Kidney (tissue), 22 donors: ENCODE measurements at places on chromosomes 6 and 20. TPM values are rescaled to one million over a fixed set of nuclear protein-coding genes. Genes with fewer than 3 reads are reported as not detected.

The SAMD10 gene
- total RNA-seq = 7.9 TPM

The NR2E1 gene
- total RNA-seq = not detected

The FOXO3 gene
- 76.1 TPM for total RNA-seq

The PRDM13 gene
- not detected for total RNA-seq

The WFDC12 gene
- total RNA-seq = 1.4 TPM

The NRSN1 gene
- not detected for total RNA-seq

The MTO1 gene
- 32.8 TPM for total RNA-seq

The PI16 gene
- 1.7 TPM for total RNA-seq

The DEFB124 gene
- total RNA-seq = 2.5 TPM

The SNX9 gene
- total RNA-seq = 49.3 TPM

The OR12D3 gene
- not detected for total RNA-seq

The TINAG gene
- total RNA-seq = 22.1 TPM

The TUBB1 gene
- total RNA-seq = not detected

The OLIG3 gene
- not detected for total RNA-seq

The PGBD1 gene
- total RNA-seq = 3.0 TPM

The MAPK14 gene
- 56.6 TPM for total RNA-seq

The HSPA1L gene
- total RNA-seq = 1.7 TPM

The FAM83C gene
- not detected for total RNA-seq

The COL21A1 gene
- total RNA-seq = 3.1 TPM

The VNN1 gene
- total RNA-seq = 7.5 TPM

The PKIB gene
- 5.3 TPM for total RNA-seq

The CCN5 gene
- total RNA-seq = 3.1 TPM

The HLA-DQB1 gene
- total RNA-seq = 13.8 TPM

The GRM1 gene
- total RNA-seq = 0.19 TPM

The LINC00237 gene
- not detected for total RNA-seq

The PXDC1 gene
- total RNA-seq = 28.9 TPM

The C6orf136 gene
- 27.4 TPM for total RNA-seq

The PLEKHG1 gene
- total RNA-seq = 58.7 TPM

The DEFB132 gene
- not detected for total RNA-seq

The GLP1R gene
- 0.22 TPM for total RNA-seq

The MEP1A gene
- 0.09 TPM for total RNA-seq

The PHF1 gene
- total RNA-seq = 63.8 TPM

The TSPYL4 gene
- 25.8 TPM for total RNA-seq

The MDFI gene
- 16.9 TPM for total RNA-seq

The MCHR2 gene
- total RNA-seq = not detected

The ANKRD66 gene
- not detected for total RNA-seq

The RSPH4A gene
- total RNA-seq = 1.8 TPM

The WFDC2 gene
- total RNA-seq = 2,874 TPM

The MMP24 gene
- total RNA-seq = 12.4 TPM

The RAET1L gene
- 3.3 TPM for total RNA-seq

The AKIRIN2 gene
- 43.4 TPM for total RNA-seq

The PPP1R14C gene
- 15.8 TPM for total RNA-seq

The GTSF1L gene
- not detected for total RNA-seq

The UCKL1 gene
- total RNA-seq = 39.8 TPM

The VARS1 gene
- total RNA-seq = 79.0 TPM

The GSTA3 gene
- not detected for total RNA-seq

The NNAT gene
- total RNA-seq = 0.25 TPM

The NT5E gene
- total RNA-seq = 41.0 TPM

The KIF25 gene
- not detected for total RNA-seq

The HTR1B gene
- 1.9 TPM for total RNA-seq

The DNAH8 gene
- total RNA-seq = 0.50 TPM

The SALL4 gene
- 0.09 TPM for total RNA-seq

The SLC17A2 gene
- 0.76 TPM for total RNA-seq

The SYTL3 gene
- 16.0 TPM for total RNA-seq

The VSX1 gene
- 0.41 TPM for total RNA-seq

The HDAC2 gene
- total RNA-seq = 59.1 TPM
